Stimulated activated CD8-positive, alpha-beta memory T cell treated with anti-CD3 and anti-CD28 coated beads, Interleukin-7, amount 100 ng/mL, for 48 hours (primary cell): ENCODE measurements at places on chromosomes 3 and 15.

GRCh38 chr15:80599359-80599758 lies 95.8 kb upstream of the ABHD17C start:
- no peak for DNase-seq

DNA sequence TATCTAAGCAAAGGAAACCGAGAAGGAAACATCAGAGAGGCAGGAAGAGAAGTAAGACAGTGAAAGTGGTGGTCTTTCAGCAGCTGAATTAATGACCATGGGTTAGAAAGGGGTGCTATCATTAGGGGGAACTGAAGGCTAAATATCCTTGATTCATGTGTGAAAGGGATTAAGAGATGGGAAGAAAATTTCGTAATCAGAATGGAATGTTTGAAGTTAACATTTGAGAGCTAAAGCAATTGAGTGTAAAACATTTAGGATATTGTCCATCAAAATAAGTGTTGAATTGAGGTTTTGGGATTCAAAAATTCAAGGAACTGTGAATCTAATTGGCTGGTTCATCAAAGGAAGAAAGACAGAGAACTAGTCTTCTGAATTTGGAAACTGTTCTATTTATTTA lies 4.1 kb upstream of the ECT2 start:
- no peak for DNase-seq

GRCh38 chr15:58748852-58749531 lies 515 bp downstream of the ADAM10 start:
- DNase-seq = no peak

GRCh38 chr3:184237807-184238206 lies 8.4 kb downstream of the VWA5B2 start:
- no peak for DNase-seq

GRCh38 chr15:25987638-25988037 lies 124.5 kb upstream of the ATP10A start:
- no peak for DNase-seq

DNA sequence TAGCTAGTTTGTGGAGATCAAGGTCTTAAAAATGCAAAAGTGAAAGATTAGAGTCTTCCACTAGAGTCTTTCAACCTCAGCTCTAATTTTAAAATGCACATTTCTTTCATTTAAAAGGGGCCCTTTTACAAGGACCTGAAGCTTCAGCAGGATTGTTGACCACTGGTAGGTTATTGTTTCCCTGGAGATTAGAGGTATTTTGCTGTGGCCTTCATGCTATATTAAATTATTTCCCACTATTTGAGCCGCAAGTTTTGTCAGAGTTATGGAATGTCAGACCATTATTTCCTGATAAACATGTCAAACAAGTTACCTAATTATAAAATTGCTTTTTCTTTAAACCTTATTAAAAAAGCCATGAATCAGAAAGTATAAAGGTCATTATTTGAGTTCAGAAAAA lies 103.1 kb upstream of the CCNL1 start:
- no peak for DNase-seq

DNA sequence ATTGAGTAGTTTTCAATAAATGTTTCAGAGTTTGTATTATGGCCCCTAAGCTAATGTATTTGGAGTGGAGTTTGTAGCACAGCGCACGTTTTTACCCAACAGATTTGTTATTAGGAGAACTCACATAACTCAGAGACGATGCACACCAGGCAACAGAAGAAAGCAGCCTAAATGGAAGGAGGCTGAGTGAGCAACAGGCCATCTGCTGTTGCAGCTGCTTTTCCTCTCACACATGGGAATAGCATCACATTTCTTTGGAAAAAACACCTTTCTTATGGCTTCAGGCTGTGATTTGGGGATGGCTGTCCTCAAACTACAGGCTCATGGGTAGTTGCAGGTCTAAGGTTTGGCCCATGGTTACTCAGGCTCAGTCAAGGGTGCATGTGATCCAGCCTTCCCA lies 469.3 kb upstream of the MCTP2 start:
- DNase-seq = no peak

DNA sequence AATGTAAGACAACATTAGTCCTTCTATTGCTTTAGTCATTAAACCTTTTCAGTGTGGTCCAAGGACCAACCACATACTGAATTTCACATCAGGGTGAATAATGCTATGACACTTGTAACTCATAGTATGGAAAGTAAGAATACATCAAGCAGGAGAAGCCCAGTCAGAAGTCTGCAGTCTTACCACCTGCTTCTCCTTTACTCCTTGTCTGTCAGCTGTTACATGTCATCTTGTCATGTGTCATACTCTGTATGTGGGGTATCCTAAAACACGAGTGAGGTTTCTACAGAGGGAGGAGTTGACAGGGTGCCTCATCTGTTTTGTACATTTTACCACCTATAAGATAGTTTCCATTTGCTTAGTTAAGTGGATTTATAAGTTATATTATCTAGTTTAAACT lies 32.8 kb upstream of the EID1 start:
- no peak for DNase-seq
